Renal cortical epithelial cell (primary cell): ENCODE measurements at places on chromosomes 13 and 19.

GRCh38 chr13:26424181-26424580, 133.3 kb upstream of the WASF3 start:
- no peak for DNase-seq

- DNase-seq = no peak
Measured at GRCh38 chr13:49667773-49668172, 23.5 kb downstream of the EBPL start.

DNA sequence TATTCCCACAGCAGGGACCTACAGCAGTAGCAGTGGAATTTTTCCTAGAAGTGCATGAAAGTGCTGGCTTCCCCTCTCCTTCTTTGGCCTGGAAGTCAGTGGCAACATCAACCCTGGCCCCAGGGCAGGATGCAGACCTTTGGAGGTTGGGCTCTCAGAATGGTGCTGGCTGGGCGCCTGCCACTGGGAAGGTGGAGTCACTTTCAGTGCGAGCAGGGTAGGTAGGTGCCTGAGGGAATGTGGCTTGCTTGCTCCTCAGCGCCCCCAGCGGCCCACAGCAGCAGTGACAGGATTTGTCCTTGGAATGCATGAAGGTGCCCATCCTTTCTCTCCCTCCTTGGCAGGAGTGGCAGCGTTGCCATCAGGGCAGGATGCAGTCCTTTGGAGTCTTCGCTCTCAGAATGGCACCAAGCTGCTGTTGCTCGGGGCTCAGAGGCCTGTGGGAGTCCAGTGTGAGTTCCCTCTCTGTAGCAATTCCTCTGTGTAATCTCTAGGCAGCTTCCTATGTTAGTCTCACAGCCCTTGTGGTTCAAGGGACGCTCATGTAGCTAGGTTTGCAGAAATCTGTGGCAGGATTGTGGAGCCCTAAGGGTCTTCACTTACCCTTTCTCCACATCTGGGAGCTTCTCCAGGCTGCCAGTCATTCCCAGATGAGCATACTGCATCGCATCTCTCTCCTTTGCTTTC, 354.4 kb upstream of the DACH1 start:
- DNase-seq = peak; percentile 38

DNA sequence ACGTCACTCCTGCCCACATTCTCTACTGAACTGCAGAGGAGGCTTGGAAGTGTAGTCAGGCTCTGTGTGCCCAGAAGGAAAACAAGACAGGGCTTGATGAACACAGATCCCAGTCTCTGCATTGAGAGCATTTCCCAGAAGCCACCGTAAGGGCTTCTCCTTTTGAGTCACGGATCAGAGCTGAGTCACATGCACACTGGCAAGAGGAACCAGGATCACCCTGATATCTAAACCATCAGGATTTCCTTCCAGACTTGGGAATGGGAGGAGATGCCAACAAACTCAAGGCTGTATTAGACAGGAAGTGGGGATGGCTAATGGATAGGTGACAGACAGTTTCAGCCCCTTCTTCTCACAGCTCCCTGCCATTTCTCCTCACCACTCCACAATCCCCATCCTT, 17.7 kb upstream of the FBXO17 start:
- peak; percentile 78 for DNase-seq

- no peak for DNase-seq
Measured at GRCh38 chr19:51664997-51665396, 18.4 kb upstream of the SIGLEC14 start.

DNA sequence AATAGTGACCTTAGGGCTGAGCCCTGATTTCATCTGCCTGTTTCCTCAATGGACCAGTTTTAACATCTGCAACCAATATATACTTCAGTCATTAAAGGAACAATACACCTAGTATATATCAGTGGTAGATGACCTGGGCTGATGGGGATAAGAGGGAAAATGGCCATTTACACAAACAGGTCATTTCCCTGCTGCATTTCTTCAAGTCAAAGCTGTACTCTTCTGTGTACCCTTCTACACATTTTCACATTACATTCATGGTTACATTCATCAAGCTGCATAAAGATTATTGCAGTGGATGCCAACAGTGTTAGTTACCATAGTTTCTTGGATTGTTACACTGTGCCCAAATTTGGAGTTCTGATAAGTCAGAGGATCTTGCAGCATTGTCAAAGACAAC, 81.2 kb upstream of the RAP2A start:
- DNase-seq = no peak

DNA sequence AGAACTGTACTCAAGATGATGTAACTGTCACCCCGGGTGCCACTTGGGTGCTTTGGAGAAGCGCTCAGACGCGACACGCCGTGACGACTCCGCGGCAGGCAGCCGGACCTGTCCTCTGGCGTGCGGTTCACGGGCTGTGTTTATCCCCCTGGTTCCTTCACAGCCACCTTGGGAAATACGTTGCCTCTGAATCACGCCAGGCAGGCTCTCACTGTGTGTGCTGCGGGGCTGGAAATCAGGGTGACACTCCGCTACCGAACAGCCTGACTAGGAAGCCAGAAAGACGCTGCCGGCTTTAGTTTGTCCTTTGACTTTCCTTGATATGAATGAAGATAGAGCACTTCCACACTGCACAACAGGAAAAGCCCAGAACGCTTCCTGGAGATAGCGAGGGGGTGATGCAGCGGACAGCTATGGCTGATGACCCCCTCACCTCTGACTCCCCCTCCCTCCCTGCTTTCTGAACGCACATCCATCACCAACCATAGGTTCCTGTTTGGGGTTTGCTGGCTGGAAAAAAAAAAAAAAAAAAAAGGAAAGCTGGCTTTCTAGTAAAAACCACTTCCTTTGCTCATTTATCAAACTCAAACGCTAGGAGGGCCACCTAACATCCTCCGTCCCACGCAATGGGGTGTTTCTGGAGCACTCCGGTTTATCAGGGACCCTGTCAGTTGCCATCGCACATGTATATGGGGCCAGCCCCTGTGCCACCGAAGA, 3.7 kb upstream of the GP6 start:
- DNase-seq = no peak

DNA sequence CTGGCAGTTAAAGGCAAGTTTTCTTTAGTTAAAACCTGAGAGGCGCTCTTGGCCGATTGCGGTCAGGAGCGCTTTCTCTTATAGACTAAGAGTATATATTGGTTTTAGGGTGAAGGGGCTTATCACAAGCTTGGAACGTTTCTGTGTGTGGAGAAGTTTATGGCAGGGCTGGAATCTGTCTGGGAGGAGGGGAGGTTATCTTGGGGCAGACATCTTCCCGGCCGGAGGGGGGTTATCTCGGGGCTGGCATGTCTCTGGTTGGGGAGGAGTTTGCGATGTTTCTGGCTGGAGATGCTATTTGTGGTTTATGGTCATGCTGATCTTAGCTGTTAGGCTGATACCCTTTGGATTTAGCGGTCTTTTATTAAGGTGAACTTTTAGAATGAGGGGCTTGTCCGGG, 18.3 kb downstream of the KDM4B start:
- DNase-seq = no peak

GRCh38 chr13:59493436-59493965, 670.2 kb downstream of the DIAPH3 start:
- peak; percentile 15 for DNase-seq

DNA sequence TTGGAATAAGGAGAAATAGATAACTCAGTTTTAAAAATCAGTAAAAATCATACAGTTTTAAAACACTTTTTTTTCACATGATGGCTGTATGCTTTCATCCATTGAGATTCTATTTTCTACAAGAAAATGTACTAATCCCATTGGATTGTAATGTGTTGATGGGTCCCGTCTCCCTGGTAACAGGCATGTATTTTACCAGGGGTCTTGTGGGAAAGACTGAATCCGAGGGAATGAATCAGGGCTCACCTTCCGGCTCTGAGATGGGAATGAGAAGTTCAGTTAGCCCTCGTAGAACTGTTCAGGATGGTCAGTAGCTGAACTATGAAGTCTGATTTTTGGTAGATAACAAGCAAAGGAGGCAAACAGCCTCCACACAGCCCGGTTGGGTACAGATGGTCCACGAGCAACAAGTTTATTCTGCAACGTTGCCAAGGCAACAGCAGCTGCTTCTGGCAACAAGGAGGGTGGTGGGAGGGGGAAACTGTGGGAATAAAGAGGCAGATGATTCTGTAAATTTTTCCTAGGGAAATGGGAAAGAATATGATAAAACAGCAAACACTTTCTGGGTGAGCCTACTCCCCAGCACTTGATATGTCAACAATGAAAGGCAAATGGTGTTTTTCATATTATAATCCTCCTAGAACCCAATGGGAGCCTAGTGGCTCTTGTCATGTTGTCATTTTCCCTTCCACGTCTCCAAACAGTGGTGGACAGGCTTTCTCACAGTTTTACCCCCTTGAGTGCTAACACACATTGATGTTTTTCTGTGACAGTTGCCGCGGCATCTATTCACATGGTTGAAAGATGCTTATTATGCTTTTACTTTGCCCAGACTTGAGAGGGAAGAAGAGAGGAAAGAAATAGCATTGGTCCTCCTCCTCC, 12.4 kb upstream of the SIAH3 start:
- no peak for DNase-seq

GRCh38 chr13:91174886-91175501, 172.5 kb upstream of the MIR17HG start:
- DNase-seq = no peak

GRCh38 chr13:114115796-114116195, 16.6 kb downstream of the RASA3 start:
- peak; percentile 48 for DNase-seq

DNA sequence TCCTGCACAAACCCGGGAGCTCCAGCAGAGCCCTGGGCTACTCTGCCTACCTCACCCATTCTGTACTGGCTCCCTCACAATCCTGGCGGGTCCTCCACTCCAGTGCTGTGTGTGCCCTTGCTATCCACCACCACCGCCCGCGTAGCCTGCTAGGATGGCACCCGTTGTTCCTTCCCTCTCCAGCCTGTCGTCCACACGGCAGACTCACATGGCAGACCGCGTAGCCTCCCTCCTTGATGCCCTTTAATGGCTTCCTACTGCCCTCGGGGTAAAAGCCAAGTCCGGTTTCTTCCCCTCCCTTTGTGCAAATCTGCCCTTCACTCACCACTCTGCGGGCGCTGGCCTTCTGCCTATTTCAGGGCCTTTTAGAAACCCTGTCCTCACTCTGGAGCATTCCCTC, 106.6 kb downstream of the RAB20 start:
- DNase-seq = no peak

GRCh38 chr19:2762783-2763496, 20.1 kb downstream of the SGTA start:
- DNase-seq = no peak

GRCh38 chr13:101341464-101341863, 74.8 kb downstream of the NALCN start:
- DNase-seq = no peak

DNA sequence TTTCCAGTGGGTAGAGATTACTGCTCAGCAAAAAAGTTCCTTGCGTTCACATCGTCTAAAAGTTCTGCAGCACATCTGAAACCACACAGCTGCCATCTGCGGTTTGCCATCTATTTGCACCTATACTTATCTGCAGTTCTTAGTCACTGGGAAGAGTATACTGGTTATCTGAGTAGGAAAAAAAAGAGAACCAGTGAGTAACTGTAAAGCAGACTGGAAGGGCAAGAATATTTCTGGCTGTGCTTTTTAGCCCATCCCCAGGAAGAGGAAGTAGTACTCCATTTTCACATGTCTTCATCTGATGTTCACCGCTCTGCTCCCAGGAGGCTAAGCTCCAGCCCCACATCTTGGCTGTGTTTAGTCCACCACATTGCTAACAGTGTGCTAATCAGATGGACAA, 35.6 kb downstream of the EFNB2 start:
- DNase-seq = no peak

DNA sequence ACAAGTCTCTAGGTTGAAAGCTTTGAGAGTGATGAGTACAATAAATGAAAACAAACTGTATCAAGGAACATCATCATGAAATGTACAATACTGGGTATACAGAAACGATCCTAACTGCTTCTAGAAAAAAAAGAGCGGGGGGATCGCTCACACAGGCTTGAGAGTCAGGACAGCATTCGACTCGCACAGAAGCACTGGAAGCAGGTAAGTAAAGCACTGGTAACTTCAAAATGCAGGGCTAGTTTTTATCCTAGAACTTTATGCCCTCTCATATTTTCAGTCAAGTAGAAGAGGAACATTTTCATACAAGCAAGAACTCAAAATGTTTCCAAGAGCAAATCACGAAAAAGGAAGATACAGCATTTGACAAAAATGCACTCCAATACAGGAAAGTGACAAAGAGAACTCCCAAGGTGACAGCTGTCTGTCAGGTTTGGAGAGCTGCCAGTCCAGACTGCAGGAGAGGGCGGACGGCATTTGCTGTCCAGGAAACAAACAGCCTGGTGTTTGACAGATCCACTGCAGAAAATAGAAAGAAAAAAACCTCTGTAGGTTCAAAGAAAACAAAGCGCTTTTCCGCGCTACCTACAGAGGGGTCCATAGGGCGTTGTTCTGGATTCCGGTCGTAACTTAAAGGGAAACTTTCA, 58.2 kb upstream of the XPO4 start:
- DNase-seq = no peak

DNA sequence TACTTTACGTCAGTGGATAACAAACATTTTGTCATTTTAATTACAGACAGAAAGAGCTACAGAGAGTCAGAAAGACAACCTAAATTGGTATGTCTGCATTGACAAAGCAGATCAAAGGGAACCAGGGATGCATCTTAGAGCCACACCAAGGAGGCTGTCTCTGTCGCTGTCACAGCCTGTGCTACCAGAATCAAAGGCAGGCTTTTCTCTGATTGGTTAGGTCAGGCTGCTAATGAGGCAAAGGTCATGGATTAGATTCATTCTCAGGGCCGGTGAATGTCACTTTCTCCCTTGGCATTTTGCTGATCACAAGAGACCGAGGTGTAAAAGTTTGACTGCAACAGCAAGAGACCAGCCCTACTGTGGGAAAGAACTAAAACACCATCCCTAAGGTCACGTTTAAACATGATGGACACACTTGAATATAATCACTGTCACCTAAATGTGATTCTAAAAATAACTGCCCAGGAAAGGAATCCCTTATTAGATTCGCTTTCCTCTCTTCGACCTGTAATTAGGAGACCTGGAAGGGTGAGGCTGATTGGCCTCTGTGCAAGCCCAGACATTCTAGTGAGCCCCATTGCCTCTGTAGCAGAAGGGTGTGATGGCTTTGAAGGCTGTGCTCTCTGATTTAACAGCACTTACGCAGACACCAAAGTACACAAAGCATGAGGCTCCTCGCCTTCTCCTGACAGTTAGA, 314.4 kb upstream of the NBEA start:
- DNase-seq = no peak
